ENCODE measurements at places on chromosomes 16 and 17.
A peak's percentile ranks its signal among the peaks of the same experiment; 100 is the strongest.

GRCh38 chr16:79026117-79026516, 574.4 kb downstream of the MAF start:
- DNase-seq, result no peak

GRCh38 chr16:6524501-6524900, 808.1 kb upstream of the RBFOX1 start:
- no peak for DNase-seq

DNA sequence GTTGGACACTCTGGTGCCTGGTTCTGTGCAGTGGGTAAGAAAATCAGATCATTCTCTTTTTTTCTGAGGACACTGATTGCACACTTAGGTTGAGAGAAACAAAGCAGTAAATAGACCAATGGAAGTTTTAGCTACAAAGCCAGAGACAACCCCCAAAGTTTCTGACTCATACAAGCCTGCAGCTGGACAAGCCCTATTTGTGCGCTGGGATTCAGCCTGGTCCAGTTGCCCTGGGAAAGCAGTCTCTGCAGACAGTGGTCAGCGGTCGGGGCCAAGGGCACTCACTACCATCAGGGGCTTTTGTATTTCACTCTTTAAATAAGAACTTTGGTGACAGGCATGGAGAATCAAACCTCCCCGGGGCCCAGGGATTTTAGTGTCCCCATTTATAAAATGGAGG, 6.0 kb upstream of the RHBDL3 start:
- DNase-seq, result peak; percentile 50

DNA sequence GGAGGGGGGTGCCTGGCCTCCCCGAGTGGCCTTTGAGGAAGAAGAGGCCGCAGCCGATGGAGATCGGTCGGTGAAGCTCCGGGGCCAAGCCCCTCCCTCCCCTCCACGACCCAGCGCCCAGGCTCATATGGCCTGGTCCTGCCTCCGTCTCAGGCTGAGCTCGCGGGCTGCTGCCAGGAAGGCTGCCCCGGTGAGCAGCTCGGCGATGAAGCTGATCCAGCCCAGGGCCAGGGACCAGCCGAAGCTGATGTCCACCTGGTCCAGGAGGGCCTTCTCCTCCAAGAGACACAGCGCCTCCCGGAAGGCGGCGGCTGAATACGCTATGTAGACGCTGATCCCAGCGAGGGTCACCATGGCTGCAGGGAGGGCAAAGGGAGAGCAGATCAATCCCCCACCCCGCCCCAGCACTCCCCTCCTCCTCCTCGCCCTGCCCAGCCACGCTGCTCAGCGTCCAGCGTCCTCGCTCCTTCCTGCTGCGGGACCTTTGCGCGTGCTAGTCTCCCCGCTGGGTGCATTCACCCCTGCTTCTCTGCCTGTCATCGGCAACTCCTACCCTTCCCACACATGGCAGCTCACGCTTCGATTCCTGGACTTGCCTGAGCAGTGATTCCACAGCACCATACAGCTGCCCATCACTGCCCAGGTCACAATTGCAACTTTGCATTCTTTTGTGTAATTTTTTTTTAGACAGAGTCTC, 20.5 kb downstream of the TMEM114 start:
- no peak for DNase-seq

DNA sequence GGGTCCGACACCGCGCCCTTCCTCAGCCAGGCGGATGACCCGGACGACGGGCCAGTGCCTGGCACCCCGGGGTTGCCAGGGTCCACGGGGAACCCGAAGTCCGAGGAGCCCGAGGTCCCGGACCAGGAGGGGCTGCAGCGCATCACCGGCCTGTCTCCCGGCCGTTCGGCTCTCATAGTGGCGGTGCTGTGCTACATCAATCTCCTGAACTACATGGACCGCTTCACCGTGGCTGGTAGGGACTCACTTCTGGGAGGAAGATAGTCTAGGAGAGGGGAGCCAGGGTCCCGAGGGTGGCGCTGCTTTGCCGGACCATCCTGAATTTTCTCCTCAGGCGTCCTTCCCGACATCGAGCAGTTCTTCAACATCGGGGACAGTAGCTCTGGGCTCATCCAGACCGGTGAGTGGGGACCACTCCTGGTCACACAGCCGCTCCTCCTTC, 601 bp downstream of the SPNS1 start:
- peak; percentile 31 for DNase-seq

GRCh38 chr17:71302721-71303549, 817.9 kb upstream of the SOX9 start:
- no peak for DNase-seq

DNA sequence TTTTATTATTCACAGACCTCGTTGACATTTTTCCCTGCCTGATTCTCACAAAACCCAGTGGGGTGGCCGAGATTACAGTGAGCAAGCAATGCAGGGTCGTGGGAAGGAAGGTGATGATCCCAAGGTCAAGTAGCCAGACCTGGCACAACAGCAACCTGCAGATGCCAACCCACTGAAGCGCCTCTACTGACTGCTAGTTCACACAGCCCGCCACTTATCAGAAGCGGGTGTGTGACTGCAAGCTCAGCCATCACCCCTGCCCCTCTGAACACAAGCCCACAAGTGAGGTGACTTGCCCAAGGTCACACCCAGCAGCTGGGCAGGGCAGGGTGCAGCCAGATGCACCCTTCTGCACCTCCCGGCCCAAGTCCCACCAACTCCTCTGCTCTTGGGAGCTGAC, 7.1 kb downstream of the TFAP4 start:
- DNase-seq, result no peak

DNA sequence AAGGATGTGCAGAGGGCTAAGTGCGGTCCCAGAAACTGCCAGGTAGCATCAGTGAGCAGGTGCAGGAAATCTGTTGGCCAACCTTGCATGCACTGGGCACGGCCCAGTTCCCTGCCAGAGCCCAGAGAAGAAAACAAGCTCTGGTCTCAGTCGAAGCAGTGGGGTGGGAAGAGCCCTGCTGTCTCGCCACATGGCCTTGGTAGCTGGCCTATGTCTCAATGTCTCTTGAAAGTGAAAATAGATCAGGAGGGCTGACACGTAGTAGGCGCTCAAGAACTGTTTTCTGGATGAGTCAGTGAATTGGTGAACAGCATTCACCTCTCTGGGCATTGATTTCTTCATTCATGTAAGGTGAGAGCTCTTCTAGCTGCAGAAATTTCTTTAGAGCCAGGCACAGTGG, 90.4 kb downstream of the MARF1 start:
- no peak for DNase-seq

DNA sequence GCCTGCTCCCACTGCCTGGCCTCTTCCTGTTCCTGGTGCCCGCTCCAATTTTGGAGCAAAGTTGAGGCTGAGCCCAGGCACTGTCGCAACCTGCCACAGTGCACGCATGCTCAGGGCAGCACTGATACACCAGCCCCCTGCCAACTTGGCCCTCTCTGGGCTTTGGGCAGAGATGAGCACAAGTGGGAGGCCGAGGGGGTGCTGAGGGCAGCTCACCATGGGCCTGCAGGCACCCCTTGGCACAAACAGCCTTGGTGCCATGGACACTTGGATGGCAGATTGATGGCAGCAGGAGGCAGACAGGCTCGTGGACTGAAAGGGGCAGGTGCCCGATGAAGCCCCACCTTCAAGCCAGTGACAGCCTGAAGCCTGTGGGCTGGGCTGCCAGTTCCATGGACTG, 42.9 kb downstream of the PIGL start:
- no peak for DNase-seq

DNA sequence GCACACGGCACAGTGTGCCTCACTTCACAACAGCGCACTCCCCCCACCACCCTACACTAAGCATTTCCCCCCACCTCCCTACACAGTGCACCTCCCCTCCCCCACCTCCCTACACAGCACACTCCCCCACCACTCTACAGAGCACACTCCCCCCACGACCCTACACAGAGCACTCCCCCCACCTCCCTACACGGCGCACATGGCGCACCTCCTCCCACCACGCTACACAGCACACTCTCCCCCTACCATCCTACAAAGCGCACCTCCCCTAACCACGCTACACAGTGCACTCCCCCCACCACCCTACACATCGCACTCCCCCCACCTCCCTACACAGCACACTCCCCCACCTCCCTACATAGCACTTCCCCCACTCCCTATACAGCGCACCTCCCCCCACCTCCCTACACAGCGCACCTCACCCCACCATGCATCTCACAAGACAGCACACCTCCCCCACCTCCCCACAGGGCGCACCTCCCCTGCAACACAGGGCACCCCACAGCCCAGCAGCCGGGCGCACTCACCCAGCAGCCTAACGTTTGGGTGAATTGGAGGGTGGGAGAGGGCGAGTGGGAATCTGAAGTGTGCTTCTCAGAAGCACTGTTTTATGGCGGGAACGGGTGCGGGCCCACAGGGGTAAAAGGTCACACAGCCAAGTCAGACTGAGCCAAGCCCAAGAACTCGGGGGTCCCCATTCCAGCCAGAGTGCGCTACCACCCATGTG, 10.3 kb downstream of the KNOP1 start:
- DNase-seq, result no peak

- no peak for DNase-seq
Measured at GRCh38 chr17:74295625-74296547, 21.9 kb downstream of the DNAI2 start.

DNA sequence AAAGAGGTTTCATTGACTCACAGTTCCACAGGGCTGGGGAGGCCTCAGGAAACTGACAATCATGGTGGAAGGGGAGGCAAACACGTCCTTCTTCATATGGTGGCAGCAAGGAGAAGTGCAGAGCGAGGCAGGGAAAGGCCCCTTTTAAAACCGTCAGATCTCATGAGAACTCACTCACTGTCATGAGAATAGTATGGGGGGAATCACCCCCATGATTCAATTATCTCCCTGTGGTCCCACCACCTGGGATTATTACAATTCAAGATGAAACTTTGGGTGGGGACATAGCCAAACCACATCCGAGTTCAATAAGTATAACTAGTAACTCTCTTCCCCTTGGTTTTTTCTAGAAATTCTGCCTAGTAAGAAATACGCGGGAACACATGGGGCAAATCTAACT, 94.9 kb downstream of the AXIN2 start:
- no peak for DNase-seq

- DNase-seq, result no peak
Measured at GRCh38 chr17:48834973-48835372, 4.1 kb downstream of the CALCOCO2 start.

GRCh38 chr16:46908540-46909372, 24.6 kb downstream of the GPT2 start:
- peak; percentile 84 for DNase-seq

DNA sequence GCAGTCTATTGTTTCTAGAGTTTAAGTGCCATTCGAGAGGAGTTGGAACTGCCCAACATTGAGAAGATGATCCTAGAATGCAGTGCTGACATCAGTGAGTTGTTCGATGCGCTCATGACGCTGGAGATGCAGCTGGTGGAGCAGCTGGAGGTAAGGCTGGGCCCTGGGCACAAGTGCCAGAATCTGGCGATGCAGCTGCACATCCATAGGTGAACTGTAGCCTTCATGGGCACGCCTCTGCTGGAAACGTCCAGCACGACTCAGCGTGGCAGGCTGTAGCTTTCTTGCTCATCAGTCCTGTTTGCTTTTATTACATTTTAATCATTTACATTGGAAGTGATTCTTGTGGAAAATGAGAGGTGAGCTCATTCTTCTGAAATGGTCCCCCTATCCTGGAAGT, 31.7 kb downstream of the DRC3 start:
- DNase-seq, result no peak

GRCh38 chr16:85029408-85029784, 1.8 kb downstream of the KIAA0513 start:
- peak; percentile 69 for DNase-seq

GRCh38 chr17:13671341-13671740, 69.6 kb upstream of the HS3ST3A1 start:
- no peak for DNase-seq

- no peak for DNase-seq
Measured at GRCh38 chr16:19840524-19841110, 44.0 kb downstream of the GPRC5B start.

DNA sequence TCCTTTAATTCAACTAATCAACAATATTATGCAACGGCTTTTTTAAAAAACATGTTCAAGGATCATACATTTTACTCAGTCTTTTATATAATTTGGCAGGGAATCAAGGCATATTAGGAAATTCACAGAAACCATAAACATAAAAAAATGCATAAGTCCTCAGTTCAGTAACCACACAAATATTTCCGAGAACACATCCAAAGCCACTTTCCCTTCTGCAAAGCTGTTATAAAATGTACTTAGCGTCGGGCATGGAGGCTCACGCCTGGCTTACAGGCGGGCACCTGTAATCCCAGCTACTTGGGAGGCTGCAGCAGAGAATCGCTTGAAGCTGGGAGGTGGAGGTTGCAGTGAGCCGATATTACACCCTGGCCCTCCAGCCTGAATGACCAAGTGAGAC, 9.7 kb upstream of the ZC3H7A start:
- DNase-seq, result peak; percentile 77

DNA sequence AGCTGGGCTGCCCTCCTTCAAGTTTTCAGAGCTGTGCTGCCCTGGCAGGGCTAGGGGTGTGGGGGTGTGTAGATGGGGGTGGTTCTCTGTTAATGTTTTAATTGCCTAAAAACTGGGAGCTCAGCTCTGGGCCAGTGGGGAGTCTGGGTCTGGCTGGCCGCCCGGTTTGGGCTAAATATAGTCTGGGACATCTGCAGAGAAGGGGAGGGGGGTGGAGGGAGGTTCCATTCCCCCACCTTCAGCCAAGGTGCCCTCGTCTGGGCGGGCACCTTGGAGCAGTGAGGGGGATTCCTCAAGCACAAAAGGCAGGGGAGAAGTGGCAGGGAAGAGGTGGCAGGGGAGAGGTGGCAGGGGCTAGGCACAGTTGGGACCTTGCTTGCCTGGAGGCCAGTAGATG, 13.0 kb downstream of the RARA start:
- no peak for DNase-seq

DNA sequence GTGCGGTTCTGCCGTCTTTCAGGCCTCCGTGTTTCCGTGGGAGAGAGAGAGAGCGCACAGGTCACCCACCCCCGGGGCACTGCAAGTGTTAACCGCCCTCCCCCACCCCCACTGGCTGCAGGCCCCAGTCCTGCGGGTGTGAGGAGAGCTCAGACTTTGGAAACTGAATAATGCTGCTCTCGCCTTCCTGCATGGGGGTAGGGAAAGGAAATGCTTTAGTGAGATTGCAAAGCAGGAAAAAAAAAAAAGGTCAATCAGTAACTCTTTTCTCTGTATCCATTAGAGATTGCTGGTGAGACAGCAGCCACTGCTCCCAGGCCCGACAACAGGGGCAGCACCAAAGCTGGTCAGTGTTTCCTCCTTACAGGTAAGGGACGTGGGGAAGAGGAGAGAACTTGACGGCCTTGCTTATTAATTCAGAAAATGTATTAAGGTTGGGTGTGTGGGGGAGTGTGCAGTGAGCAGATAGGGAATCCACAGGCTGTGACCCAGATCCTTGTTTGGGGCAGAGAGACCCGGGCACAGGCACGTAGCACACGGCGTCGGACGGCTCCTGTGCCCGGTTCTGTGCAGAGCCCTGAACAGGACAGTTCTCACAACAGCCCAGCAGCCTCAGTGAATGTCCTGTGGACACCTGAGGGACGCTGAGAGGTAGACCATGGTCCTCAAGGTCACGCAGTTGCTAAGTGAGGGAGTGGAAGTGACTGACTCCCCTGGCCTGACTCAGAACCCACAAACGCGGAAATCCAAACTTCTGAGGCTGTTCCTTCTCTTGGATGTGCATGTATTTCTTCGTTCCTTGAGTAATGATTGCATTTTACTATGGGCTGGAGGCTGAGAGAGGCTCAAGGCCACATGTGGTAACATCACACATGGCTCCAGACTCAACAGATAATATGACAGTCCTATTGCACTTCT, 156.5 kb downstream of the FOXL1 start:
- DNase-seq, result no peak

GRCh38 chr16:27333104-27333503, 19.3 kb downstream of the IL4R start:
- DNase-seq, result no peak

- DNase-seq, result no peak
Measured at GRCh38 chr16:57169327-57169726, 16.5 kb downstream of the PSME3IP1 start.
